ENCODE measurements at places on chromosomes 6 and 20. TPM values are rescaled to one million over a fixed set of nuclear protein-coding genes. Genes with fewer than 3 reads are reported as not detected.

DNA sequence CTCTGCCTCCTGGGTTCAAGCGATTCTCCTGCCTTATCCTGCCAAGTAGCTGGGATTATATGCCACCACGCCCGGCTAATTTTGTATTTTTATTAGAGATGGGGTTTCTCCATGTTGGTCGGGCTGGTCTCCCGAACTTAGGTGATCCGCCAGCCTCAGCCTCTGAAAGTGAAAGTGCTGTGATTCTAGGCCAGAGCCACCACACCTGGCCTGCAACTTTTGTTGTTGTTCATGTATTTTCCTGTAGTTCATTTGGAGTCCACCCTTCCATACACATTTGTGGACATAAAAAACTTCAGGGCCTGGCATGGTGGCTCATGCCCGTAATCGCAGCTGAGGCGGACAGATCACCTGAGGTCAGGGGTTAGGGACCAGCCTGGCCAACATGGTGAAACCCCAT, 14.5 kb downstream of the HSPA1B start:
- peaks cover 14% of the 10 kb centered on the region for H3K36me3 ChIP-seq
- H3K4me3 ChIP-seq = no peak overlapping the region
- H3K27me3 ChIP-seq = no peaks in the 10 kb centered on the region
- peaks cover 12% of the 10 kb centered on the region for H3K4me1 ChIP-seq

DNA sequence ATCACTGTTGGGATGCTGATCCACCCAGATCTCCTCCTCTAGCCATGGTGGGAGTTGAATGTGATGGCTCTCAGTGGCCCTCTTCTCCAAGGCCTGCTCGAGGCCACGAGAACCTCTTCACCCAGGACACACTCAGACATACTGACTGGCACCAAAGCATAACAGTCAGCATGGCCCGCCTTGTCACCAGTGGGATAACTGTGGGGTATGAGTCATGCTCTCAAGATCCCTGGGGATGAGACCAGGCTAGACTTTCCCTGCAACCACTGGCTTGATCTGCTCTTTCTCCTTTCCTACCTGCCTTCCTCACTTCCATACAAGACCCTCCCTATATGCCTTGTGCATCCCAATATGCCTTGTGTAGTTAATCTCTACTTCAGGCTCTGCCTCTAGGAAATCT, 66.8 kb downstream of the RIN2 start:
- peaks cover 17% of the 10 kb centered on the region for H3K4me1 ChIP-seq
- H3K27me3 ChIP-seq = no peaks in the 10 kb centered on the region
- no peak overlapping the region for H3K4me3 ChIP-seq
- no peak overlapping the region for H3K27ac ChIP-seq
- no peaks in the 10 kb centered on the region for H3K36me3 ChIP-seq

DNA sequence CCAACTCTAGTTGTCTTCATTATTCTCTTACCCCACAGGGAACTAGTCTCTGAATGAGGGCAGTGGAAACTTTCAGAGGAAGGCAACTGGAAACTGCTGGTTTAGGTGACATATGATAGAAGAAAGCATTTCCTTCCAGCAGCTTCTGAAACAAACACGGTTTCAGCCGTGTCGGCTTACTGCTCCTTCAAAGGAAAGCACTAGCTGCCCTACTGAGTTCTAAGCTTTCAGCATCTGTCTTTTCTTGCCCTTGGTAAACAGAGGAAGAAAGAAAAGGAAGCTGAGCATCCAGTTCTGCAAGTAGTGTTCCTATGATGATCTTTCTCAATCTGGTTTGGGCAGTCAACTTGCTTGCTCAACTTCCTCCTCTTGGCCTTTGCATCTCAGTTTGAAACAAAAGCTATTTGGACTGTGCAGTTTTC, 117.5 kb upstream of the CEP85L start:
- no peak for DNase-seq
- peak overlapping the region; percentile 18 for H3K4me3 ChIP-seq
- peak overlapping the region; percentile 87 for H3K27ac ChIP-seq
- peaks cover 21% of the 10 kb centered on the region for H3K4me1 ChIP-seq
- no peaks in the 10 kb centered on the region for H3K27me3 ChIP-seq

- no peak overlapping the region for H3K4me3 ChIP-seq
- H3K4me1 ChIP-seq = no peaks in the 10 kb centered on the region
- no peak overlapping the region for H3K27ac ChIP-seq
- H3K36me3 ChIP-seq = no peaks in the 10 kb centered on the region
- no peak for DNase-seq
- H3K27me3 ChIP-seq = no peaks in the 10 kb centered on the region
Measured at GRCh38 chr20:4781211-4781610, 59.5 kb downstream of the PRND start.

GRCh38 chr6:161217628-161218027, 56.2 kb downstream of the AGPAT4 start:
- H3K27ac ChIP-seq = no peak overlapping the region
- peaks cover 12% of the 10 kb centered on the region for H3K36me3 ChIP-seq
- H3K4me1 ChIP-seq = peaks cover 26% of the 10 kb centered on the region
- no peaks in the 10 kb centered on the region for H3K27me3 ChIP-seq
- DNase-seq = no peak

DNA sequence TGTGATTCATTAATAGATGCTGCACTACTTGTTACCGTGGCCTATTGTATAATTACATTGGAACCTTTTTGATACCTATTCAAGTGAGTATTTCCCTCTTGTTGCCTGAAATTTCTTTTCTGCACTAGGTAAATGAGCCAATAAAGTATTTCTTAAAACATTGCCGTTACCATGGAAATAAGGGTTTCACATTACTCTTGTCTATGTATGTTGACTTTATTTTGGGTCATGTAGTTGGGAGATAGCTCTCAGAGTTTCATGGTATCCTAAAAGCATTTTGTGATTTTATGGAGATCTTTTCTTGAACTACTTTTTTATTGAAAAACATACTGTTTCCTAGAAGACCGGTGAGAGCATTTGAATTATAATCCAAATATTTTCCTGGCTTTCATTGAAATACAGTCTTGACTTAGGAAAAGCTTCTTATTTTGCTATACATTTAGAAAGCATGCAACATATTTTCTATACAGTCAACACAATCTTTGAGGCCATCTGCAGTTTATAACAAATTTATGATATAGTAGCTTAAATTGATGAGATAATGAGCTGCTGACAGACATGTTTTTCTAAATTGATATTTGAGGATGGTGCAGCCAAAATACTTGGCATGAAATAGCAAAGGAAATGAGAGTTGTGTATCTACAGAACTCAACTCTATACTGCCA, 650.4 kb downstream of the RFPL4B start:
- H3K4me1 ChIP-seq = no peaks in the 10 kb centered on the region
- DNase-seq = no peak
- no peak overlapping the region for H3K4me3 ChIP-seq
- H3K27me3 ChIP-seq = no peaks in the 10 kb centered on the region
- H3K36me3 ChIP-seq = no peaks in the 10 kb centered on the region

The THEMIS gene
- 44.2 TPM for total RNA-seq

The CALHM4 gene
- total RNA-seq = not detected

The CDH26 gene
- 1.8 TPM for total RNA-seq

The CSTF1 gene
- total RNA-seq = 40.1 TPM

The HLA-DOA gene
- 22.1 TPM for total RNA-seq

The RAET1G gene
- not detected for total RNA-seq

Data from natural killer cell treated with Interleukin-12 subunit alpha and Interleukin-12 subunit beta and Interleukin-15 and Interleukin-18, amount 100 ng/mL, for 72 hours (primary cell).